Effector memory CD8-positive, alpha-beta T cell (primary cell): ENCODE measurements at places on chromosomes 3 and 15.

- DNase-seq = no peak
These were observed 175.8 kb downstream of the XXYLT1 start for GRCh38 chr3:195095035-195095703.

GRCh38 chr15:78361771-78362506 lies 21.8 kb downstream of the CRABP1 start:
- DNase-seq = no peak

DNA sequence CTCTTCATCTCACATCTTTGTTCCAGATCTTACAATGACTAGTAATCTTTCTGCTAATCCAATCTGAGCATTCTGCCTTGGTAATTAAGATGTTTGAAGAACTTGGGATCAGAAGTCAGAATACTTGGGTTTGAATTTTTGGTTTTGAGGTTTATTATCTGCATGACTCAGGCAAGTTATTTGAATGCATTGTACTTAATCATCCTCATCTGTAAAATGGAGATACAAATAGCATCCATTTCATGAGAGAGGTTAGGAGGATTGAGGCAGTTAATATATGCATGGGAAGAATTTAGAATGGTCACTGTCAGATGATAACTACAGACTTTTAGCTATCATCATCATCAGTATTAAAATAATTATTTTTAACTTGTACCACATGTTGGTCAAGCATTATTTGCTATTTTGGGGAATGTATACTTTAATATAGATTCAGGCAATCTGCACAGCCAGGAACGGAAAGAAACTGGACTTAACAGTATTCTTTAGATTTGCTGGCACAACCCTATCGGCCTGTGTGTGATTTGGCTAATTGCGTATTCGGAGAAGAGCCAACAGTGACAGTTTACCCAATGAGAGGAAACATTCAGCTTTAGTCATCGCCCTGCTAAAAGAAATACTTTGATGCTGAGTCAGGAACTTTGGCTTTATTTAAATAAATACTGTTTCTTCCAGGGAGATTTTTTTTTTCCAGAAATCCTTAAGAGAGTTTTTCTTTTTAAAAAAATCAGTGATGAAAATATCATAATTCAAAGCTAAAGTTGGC lies 600.0 kb downstream of the ROBO1 start:
- no peak for DNase-seq

DNA sequence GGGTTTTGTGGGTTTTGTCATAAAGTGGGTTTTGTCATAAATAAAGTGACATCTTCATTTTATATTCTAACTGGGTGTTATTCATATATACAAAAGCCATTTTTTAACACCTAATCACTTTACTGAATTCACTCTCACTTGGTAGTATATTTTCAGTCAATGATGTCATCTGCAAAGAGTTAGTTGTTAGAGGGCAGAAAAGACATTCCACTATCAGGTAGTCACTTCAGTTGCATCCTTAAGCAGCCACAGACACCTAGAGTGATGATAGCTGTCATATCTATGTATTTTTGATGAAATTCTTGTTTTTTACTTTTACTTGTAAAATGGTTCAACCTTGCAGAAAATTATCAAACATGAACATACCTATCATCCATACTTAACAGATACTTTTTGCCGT lies 89.0 kb downstream of the DHX36 start:
- no peak for DNase-seq

DNA sequence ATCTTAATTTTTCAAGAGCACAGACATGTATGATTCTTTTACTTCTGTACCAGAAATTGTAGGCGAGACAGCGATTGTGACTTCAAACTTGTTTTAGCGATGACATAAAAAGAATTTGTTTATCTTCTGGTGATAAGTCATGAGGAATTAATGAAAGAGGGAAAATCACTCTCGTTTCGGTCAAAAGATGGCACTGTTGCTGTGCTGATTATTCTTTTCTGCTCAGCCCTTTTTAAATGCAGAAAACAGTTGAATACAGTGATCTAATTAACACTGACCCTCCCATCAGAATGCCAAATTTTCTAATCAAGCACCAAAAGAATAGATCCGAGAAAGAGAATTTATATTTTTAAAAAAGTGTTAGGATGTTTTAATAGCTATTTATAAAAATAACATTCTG lies 52.6 kb downstream of the NSUN3 start:
- no peak for DNase-seq

DNA sequence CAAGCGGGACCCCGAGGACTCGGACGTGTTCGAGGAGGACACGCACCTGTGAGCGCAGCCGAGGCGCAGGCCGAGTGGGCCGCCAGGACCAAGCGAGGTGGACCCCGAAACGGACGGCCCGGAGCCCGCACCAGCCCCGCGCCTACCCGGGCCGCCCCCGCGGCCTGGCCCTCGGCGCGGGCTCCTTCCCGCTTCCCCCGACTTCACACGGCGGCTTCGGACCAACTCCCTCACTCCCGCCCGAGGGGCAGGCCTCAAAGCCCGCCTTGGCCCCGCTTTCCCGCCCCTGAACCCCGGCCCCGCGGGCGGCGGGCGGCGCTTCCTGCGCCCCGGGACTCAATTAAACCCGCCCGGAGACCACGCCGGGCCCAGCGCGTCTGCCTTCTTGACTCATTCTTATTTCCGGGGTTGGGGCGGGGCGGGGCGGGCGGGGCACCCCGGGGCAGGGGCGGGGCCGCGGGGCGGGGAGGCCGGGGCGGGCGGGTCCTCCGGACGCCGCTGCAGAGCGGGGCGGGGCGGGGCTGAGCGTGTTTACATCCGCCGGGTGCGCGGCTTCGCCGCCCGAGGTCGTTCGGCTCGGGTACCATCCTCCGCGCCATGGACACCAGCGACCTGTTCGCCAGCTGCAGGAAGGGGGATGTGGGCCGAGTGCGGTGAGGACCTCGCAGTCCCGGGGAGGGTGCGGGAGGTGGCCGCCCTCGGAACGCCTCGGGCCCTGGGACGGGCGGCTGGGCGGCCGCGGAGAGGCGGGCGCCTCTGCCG lies at the start of gene ABTB1:
TSS of gene ABTB1 (plus strand) at position 524 of the 762 bp plus-strand sequence. CDS start at position 598, 74 bp downstream.
- DNase-seq = peak; percentile 77

GRCh38 chr3:148513096-148513543 lies 184.6 kb upstream of the AGTR1 start:
- no peak for DNase-seq

DNA sequence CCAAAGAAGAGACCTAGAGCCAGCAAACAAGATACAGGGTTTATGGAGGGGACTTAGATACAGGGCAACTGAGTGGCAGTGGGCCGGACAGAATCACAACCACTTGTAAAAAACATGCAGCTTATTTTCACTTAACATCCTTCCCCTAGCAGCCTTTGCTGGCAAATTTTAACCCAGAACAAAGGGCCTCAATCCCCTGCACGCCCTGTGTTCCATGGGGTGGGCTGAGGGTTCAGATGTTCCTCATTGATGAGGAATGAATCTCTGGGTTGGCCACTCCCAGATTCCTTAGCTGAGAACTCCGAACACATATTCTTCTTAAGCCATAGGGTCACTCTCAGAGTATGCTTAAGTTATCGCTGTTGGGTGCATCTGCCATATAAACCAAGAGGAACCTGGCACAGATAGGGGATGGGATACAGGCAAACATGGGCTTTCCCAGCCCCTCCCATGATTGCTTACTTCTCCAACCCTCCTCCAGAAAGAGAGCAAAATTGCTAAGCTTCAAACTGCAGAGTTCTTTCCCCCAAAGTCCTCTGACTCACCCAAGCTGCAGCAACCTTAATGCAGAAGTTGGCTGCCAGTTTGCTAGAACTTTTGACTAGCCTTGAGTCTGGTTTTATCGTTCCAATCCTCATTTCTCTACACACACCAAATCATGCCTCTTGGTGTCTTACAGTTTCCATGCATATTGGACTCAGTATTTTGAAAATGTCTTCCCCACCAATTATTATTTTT lies 146.9 kb downstream of the CD47 start:
- no peak for DNase-seq

DNA sequence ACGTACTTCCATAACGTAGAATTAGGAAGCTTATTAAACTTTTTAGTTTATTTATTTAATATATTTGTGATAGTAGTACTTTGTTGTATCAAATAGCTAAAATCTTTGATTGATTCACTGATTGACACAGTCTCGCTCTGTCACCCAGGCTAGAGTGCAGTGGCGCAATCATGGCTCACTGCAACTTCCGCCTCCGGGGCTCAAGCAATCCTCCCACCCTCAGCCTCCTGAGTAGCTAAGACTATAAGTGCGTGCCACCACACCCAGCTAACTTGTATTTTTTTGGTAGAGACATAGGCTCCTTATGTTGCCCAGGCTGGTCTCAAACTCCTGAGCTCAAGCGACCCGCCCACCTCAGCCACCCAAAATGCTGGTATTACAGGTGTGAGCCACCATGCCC lies 5.7 kb downstream of the APH1B start:
- DNase-seq = no peak

GRCh38 chr3:183310936-183311335 lies 57.9 kb downstream of the B3GNT5 start:
- DNase-seq = no peak

DNA sequence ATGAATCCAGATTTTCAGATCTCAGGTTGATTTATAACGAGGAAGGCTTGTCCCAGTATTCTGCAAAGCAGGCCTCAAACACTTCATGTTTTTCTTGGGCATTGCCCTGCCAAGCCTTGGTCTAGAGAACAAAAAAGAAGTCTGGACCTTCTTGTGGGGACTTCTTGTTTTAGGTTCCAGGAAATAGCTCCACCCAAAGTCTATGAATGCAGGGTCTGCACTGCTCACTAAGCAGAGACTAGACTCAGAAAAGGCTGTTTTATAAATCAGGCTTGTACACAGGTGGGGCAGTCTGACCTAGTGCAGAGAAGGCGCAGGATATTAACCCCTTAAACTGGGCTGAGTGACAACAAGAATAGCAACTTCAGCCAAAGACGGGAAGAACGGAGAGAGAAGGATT lies 44.3 kb downstream of the GLB1 start:
- no peak for DNase-seq

GRCh38 chr15:43913026-43913780 lies 86.4 kb downstream of the WDR76 start:
- no peak for DNase-seq

GRCh38 chr3:129393271-129393670 lies 35.2 kb downstream of the EFCAB12 start:
- no peak for DNase-seq

GRCh38 chr15:31344266-31344665 lies 17.6 kb downstream of the KLF13 start:
- DNase-seq = no peak

DNA sequence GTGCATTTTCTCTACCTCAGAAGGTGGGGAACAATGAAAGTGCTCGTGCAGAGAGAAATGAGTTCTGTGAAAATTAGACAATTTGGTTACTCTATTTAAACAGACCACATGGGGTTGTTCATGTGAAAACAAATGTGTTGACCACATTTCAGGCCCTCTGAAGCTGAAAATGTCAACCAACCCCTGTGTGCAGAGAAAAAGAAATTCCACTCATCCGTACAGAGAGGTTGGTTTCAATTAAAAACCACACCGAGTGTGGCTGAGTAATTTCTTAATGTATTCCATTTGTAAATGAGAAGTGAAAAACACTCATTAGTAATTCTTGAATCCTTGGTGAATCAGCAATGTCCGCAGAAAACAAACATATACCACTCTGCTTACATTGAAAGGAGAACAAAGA lies 46.9 kb upstream of the SLC7A14 start:
- no peak for DNase-seq

DNA sequence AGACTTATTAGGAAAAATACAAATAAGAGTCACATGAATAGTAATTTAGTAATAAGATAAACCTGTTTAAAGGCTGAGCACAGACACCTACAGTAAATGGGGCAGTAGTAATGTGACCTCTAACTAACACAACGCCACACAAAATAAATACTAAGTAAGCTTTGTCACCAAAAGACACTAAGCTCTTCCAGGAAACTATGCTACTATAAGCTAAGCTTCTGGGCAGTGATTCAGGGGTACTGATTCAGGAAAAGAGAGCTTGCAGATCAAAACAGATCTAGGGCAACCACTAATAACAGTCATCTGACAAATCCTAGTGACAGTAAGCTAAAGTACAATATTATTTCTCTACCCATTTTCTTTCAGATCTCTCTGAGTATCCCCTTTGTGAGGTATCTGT lies 68.8 kb downstream of the PLOD2 start:
- no peak for DNase-seq

DNA sequence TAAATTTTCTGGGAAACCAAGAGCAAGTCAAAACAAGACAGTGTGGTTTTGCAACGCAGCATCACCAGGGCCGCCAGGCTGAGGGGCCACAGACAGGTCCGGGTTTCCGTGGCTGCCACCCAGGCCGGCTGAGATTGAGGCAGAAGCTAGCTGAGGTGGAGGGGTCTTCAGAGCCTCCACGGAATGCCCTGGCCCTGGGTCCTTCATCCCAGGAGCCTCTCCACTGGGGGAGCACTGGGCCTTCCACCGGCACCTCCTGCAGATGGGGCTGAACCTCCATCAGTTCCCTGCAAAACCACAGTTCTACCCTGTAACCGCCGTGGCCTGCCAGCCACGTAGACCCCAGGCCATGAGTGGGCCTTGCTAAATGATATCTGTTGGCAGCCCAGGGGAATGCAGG lies 152.7 kb downstream of the CHSY1 start:
- DNase-seq = no peak

GRCh38 chr3:53346922-53347260 lies 452 bp downstream of the DCP1A start:
- no peak for DNase-seq

- no peak for DNase-seq
These were observed 23.7 kb upstream of the STRIT1 start for GRCh38 chr3:155317211-155317610.

DNA sequence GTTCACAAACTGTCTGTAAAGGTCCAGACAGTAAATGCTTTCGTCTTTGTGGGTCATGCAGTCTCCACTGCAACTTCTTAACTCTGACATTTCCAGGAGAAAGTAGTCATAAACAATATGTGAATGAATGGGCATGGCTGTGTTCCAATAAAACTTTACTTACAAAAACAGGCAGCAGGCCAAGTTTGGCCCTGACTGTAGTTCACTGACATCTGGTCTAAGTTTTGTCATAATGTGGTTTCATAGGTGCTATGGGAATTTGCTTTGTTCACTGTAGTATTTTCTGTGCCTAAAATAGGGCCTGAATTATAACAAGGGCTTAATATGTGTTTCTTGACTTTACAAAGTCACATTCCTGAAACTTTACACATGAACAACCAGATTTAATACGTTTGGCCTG lies 186.0 kb upstream of the KBTBD8 start:
- DNase-seq = no peak
